Activated CD4-positive, alpha-beta T cell treated with anti-CD3 and anti-CD28 coated beads for 4 hours (primary cell): ENCODE measurements at places on chromosomes 5 and 9.

DNA sequence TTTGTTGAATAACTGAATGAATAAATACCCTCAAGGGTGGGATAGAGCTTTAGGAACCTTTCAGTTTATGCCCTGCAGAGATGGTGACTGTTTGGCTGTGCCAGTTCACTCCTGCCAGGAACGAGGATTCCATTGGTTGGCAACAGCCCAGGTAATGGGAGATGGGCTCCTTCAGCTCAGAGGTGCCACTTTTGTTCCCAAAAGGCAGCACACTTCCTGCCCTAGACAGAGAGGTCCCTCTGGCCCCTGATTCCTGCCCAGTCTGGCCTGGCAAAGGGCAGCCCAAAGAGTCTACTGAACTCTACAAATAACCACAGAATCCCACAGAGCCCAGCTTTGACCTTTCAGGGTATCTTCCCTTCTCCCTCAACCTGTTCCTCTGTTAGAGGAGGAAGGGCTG, 1.6 kb downstream of the C9orf152 start:
- DNase-seq: no peak

- DNase-seq: no peak
These were observed 95.1 kb downstream of the ZNF354C start for GRCh38 chr5:179154991-179155955.

GRCh38 chr9:105232207-105232606, 12.2 kb upstream of the SLC44A1 start:
- DNase-seq: no peak

GRCh38 chr5:151509231-151509630, 61.8 kb downstream of the SLC36A1 start:
- no peak for DNase-seq

DNA sequence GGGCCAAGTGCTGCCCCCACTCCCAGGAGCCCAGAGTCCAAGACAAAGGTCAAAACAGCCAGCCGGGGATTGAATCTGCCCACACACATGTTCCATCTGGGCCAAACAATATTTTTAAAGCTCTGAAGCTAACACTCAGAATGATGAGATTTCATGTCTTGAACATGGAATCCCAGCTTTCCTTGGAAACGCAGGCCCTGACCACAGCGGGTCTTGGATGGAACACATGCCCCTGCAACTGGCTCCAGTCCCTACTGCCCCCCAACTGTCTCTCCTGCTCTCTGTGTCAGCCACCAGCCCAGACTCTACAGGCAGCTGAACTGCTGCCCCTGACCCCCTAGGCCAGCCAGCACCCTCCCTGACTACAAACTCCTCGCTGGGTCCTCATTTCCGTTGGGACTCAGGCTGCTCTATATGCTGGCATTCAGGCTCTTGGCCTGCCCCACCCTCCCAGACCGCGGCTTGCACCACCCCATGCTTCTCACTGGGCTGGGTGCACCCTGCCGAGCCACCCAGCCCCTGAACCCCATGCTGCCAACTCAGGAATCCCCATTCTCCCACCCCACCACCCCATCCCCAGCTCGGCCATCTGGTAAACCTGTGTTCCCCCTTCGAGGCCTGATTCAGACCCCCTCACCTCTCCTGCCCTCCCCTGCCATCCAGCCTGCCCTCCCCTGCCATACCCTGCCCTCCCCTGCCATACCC, 71.7 kb downstream of the ADAMTS2 start:
- no peak for DNase-seq

GRCh38 chr5:14239404-14239803, 96.3 kb downstream of the TRIO start:
- DNase-seq: no peak

- DNase-seq: no peak
These were observed 278.3 kb downstream of the NR2F1-AS1 start for GRCh38 chr5:93302711-93303110.

DNA sequence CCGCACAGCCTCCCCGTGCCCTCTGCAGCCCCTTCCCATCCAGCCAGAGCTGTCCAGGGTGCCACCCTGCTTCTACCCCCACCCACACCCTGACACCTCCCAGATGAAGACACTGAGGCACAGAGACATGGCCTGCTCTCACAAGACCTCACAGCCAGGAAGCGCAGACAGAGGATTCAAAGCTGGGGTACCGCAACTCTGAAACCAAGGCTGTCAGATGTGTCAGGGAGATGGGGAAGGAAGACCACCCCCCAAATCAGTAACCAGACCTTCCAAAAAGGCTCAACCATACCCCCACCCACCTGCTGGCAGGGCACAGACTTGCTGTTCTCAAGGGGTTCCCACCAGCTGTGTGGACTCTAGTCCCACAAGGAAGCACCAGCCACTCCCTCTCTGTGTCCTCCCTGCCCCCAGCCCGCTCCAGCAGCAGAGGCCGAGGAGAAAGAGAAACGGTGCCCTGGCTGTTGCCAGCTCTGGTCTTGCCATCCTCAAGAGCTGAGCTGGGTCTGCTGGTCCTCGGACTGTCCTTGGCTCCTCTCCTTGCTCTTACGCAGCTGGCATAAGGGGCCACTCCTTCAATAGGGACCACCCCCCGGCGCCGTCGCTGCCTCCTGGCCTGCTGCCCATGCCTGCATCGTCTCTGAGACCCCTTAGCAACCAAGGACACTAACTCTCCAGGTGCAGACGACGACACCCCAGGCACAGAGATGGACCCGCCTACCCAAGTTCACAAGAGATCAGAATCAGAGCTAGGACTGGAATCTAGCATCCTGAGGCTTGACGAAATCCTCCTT, 699 bp downstream of the AKNA start:
- DNase-seq: no peak

- no peak for DNase-seq
These were observed 56.8 kb upstream of the TBCA start for GRCh38 chr5:77832938-77833337.

- DNase-seq: no peak
These were observed 282.3 kb upstream of the TUT7 start for GRCh38 chr9:86636519-86636918.

GRCh38 chr9:12640016-12640587, 53.1 kb upstream of the TYRP1 start:
- no peak for DNase-seq

GRCh38 chr5:14439087-14439871, 142.3 kb upstream of the OTULINL start:
- no peak for DNase-seq

DNA sequence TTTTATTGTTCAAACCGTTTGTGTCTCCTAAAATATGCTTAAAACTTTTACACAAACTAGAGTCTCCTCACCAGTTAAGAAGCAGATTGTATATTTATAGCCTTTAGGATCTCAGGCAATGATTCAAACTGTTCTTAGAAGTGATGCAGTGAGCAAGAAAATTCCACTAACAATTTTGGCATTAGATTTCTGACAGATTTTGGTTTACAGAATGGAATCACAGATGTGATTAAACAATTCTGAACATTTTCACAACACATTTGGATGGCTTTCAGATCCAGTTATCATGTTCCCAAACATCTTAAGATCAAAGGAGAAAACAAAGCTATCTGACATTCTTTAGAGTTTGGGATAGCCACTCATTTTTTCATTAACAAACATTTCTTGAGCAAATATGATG, 181.7 kb upstream of the RIOK2 start:
- no peak for DNase-seq

DNA sequence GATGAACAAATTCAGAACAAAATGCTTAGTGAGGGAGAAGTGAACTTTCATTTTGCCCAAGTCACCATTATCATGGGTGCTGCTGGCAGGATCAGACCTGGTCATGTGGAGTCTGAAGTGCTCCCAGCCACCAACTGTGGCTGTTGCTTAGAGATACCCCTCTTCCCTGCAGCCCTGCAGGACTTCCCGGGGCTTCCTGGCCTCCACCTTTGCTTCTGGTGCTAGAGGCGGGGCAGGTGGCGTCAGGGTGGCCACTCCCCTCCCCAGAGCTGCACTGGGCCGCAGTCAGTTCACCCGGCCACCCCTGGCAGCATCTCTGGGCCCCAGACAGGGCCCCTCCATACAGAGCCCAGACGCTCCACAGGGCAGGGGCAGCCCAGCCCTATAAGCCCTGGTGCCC, 30.0 kb upstream of the SLC12A7 start:
- no peak for DNase-seq

DNA sequence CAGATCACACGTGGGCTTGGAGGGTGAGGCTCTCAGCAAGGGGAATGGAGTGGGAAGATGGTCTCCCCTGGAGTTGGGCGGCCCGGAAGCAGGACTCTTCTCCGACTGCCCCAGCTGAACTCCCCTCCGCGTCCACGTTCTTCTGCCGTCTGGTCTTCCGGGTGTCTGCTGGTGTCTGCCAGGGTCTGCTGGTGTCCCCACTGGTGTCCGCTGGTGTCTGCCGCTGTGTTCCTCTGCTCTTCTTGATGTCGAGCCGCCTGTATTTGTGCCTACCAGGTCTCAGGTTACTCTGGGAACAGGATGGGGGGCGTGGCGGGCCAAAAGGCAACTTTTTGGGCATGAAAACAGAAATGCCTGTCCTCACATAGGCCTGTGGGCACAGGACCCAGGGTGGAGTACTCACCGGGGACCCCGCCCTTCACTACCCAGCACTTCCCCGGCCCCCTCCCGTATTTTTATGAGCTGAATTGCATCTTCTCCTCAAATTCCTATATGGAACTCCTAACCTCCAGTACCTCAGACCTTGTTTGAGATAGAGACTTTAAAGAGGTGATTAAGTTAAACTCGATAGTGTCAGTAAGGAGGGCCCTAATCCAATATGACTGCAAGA, 675.4 kb downstream of the SEMA5A start:
- no peak for DNase-seq

GRCh38 chr9:132991351-132992300, 13.1 kb downstream of the GFI1B start:
- no peak for DNase-seq

DNA sequence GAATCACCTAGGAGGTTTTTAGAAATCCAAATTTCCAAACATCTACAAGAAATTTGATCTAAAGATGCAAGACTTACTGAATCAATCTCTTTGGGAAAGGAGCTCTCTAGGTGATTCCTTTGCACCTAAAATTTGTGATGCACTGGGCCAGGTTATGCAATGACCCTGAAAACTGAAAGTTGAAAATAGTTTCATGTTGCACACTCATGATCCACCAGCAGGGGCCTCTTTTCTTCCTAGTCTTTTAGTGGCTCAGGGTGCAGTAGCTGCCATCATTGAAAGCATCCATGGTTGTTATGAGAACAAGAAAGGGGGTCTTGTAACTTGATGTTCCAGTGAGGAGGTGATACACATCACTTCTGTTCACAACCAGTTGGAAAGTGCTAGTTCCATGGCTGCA, 486.8 kb downstream of the PSAT1 start:
- no peak for DNase-seq

DNA sequence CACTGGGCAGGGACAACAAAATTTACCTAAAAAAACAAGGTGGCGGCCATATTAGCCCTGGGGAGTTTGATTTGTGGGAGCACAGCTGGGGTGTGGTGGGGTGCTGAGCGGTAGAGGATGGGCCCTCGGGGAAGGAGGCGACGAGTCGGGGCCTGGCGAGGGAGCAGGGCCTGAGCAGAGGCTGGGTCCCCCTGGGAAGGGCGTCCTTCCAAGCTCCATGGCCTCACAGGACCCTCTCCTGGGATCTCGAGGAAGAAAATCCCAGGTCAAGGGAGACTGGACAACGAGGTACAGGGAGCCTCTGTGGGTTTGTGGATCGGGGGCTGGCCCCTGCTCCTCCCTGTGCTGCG, 165.5 kb downstream of the CACNA1B start:
- no peak for DNase-seq

- no peak for DNase-seq
These were observed 85.8 kb upstream of the DMRT1 start for GRCh38 chr9:755454-756381.

- DNase-seq: peak; percentile 33
These were observed 14.0 kb downstream of the TGFBR1 start for GRCh38 chr9:99118782-99119466.

- DNase-seq: no peak
These were observed 259.5 kb downstream of the NR3C1 start for GRCh38 chr5:143143973-143144372.

GRCh38 chr5:140214831-140215230, 39.8 kb downstream of the CYSTM1 start:
- DNase-seq: no peak
